ENCODE measurements at places on chromosomes 3 and 15.

- DNase-seq, result no peak
These were observed 207.1 kb downstream of the KCNMB2 start for GRCh38 chr3:178743297-178743696.

- peak; percentile 73 for DNase-seq
These were observed 105.4 kb downstream of the SCAPER start for GRCh38 chr15:76799760-76800159.

DNA sequence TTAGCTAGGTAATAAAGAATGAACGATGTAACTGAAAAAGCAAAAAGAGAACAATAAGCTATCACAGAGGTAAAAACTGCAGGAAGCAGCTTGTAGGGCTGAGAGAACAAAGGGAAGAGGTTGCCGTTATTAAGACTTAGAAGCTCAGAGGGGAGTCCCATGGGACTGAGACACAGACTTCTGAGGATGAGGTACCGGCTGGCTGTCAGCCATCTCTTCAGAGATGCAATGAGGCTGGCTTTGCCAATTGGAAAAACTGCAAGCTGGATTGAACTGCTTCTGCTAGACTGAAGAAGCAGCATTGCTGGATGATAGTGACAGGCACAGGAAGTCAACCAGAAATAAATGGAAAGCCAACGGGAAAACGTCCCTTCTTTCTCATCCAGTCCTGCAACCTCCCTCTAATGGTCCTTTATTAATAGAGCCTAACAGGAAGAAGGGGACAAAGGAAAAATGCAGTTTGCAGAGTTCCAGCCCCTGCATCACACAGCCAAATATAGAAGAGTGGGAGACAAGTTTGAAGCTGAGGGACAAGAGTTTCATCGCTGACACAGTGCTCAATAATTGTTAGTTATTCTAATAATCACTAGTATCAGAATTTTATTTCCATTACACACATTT, 21.1 kb upstream of the KLHL6 start:
- DNase-seq, result no peak

- DNase-seq, result no peak
These were observed 26.5 kb downstream of the RPLP1 start for GRCh38 chr15:69479081-69479480.

DNA sequence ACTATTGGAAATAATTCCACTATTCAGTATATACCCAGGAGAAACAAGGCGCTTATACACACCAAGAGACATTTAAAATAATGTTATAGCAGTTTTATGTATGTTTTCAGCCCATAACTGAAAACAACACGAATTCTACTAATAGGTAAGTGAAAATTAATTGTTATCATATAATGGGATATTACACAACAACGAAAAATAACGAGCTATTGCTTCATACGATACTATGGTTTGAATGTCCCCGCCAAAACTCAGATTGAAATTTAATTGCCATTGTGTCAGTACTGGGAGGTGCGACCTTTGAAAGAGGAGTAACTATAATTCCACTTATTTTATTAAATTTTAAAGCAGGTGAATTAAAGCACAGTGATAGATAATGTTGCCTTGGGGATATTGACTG, 4.0 kb upstream of the CSRNP1 start:
- DNase-seq, result no peak

DNA sequence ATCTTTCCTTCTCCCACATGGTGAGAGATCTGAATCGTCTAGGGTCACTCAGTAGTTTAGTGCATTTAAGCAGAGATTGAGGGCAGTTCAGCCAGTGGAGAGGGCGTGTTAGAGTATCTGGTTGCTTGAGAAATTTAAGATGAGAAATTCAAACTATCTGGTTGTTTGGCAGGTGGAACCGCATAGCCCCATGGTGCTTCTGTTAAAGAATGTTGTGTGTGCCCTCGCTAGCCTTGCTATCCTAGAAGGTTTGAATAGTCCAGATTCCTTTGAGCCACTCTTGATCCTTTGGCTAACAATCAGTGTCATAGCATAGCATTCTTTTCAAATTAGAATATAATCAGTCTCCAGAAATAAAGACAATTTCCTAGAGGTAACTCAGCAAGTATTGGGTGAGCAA, 32.1 kb downstream of the ABHD17C start:
- DNase-seq, result no peak

- DNase-seq, result no peak
These were observed 52.2 kb upstream of the SEC22A start for GRCh38 chr3:123149525-123149924.

DNA sequence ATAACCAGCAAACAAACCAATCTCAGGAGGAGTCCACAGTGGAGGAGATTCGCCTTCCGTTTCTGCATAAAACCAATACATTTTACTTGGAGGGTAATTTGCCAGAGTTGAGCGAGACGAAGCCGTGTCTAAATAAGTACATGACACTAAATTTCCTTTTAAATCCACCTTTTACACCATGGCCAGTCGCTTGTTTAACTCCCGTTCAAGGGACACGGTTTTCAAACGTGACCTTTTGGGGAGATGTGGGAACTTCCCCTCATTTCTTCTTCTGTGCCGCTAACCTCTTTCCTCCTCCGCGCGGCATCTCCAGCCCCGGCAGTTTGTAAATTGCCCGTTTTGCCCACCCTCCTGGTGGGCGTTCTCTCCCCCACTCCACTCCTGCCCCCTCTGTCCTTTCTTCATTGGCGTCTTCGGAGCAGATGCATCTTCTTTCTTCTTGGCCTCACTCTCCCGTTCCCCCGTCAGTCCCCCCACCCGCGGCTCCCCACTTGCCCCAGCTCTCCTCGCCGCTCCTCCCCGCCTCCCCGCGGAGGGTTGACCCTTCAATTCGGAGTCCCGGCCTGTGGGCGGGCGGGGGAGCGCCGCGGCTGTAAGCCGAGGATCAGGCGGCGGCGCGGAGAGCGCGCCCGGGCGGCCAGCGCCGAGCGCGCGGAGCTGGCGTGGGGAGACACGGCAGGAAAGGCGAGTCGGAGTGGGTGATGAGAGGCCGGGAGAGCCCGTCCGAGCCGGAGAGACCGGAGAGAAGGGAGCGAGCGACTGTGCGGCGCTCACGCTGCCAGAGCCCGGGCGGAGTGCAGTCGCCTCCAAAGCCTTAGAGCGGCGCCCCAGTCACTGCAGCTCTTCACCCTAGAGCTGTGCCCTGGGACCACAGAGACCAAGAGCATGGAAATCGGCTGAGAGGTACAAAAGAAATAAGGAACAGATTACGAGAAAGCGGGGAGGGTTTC, at the start of gene NLGN1:
TSS of gene NLGN1 (plus strand) at position 584 of the 950 bp plus-strand sequence.
- DNase-seq, result peak; percentile 23

DNA sequence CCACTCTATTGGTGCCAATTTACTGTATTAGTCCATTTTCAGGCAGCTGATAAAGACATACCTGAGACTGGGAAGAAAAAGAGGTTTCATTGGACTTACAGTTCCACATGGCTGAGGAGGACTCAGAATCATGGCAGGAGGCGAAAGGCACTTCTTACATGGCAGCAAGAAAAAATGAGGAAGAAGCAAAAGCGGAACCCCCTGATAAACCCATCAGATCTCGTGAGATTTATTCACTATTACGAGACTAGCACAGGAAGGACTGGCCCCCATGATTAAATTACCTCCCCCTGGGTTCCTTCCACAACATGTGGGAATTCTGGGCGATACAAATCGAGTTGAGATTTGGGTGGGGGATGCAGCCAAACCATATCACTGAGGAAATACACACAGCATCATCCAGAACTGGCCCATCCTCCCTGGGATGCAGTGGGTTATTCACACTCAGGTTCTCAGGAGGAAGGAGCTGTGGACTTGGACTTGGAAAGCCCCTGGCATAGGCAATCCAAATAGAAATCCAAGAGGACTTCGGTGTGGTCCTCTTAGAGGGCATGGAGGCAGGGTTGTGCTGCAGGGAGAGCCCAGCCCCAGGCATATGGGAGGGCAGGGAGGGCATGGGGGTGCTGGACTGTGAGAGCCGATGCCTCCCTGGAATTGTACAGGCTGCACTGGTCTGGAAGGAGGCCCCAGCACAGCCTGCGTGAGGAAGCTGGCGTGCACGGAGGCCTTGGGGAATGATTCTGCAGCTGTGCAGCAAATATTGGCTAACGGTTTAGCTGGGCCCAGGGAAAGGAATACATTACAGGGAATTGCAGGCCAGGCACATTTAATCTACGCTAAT, 62.9 kb downstream of the EFCAB12 start:
- no peak for DNase-seq

GRCh38 chr15:29811691-29812383, 10.4 kb downstream of the TJP1 start:
- no peak for DNase-seq

GRCh38 chr3:151275091-151275490, 3.3 kb downstream of the P2RY14 start:
- no peak for DNase-seq

- no peak for DNase-seq
These were observed 104.7 kb upstream of the TBC1D5 start for GRCh38 chr3:17847156-17847555.

DNA sequence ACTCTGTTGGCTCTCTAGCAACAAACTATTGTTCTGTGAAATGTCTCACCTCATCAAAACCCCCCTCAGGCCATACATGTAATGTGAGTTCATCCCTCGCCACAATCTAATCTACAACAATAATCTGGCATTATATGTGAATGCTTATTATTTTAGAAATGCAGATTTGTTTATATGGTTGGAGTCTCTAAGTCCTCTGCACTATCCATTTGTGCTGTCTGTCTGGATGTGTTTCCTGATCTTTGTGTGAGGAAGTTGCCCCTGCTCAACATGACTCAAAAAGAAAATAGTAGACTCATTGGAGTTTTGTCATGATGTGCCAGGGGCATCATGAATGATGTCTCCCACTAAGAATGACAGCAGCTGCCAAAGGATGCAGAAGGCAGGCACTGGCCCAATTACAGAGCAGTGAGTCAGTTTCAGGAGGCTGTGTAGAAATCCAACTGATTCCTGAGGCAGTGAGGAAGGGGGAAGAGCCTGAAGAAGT, 161.6 kb upstream of the PDZRN3 start:
- peak; percentile 17 for DNase-seq

DNA sequence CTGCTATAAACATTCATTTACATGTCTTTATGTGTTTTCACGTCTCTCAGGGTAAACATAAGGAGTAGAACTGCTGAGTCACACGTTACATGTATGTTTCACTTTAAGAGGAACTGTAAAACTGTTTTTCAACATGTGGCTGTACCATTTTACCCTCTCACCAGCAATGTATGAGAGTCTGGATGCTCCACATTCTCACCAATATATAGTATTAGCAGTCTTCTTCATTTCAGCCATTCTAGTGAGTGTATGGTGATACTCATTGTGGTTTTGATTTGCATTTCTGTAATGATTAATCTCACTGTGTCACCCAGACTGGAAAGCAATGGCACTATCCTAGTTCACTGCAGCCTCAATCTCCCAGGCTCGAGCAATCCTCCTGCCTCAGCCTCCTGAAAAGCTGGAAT, 37.1 kb downstream of the PHC3 start:
- DNase-seq, result no peak

DNA sequence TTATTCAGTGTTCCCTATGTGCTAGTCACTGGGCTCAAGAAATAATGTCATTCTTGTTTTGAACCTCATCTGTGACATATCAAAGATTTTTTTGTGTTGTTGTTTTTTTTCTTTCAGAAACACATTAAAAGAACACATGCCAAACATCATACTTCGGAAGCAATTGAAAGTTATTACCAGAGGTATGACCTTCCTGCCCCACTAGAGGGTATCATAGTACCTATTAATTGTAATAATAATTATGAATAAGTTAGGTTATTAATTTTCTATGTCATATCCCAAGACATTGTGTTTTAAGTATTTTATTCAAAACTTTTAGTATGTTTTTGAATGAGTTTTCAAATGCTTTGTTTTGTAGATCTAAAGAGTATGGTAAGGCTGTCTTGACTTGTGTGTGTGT, 65.7 kb downstream of the CDIN1 start:
- DNase-seq, result no peak

- no peak for DNase-seq
These were observed 659.4 kb upstream of the ADAMTS9 start for GRCh38 chr3:65347166-65347565.

DNA sequence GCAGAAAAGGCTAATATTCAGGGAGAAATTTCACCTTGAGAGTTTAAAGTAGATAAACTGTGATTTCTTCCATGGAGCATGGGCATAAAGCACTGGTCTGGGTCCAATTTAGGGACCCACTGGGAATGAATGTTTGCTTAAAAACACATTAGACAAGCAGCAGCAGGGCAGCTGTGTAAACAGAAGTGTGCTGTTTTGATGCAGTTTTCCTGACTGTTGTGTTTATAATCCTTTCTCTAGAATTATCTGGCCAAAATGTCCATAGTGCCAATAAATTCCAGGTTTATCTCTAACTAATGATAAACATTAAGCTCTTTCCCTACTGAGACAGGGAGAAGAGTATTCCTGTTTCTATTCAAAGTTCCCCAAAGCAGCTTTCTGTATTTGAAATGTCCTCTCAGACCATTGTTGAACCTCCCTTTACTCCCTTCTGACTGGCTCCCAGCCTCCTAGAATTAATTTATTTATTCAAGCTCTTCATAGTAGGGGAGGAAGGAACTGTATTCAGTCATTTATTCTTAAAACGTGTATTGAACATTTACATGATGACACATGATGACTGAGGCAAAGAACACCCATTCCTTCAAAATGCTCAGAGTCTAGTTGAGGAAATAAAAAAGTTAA, 7.0 kb upstream of the TM4SF18 start:
- DNase-seq, result no peak

GRCh38 chr3:134991003-134991402, 195.9 kb downstream of the EPHB1 start:
- DNase-seq, result no peak

GRCh38 chr3:88263417-88264100, 113.8 kb downstream of the C3orf38 start:
- DNase-seq, result no peak

- DNase-seq, result no peak
These were observed 328.1 kb upstream of the ATP10A start for GRCh38 chr15:26191193-26191592.

DNA sequence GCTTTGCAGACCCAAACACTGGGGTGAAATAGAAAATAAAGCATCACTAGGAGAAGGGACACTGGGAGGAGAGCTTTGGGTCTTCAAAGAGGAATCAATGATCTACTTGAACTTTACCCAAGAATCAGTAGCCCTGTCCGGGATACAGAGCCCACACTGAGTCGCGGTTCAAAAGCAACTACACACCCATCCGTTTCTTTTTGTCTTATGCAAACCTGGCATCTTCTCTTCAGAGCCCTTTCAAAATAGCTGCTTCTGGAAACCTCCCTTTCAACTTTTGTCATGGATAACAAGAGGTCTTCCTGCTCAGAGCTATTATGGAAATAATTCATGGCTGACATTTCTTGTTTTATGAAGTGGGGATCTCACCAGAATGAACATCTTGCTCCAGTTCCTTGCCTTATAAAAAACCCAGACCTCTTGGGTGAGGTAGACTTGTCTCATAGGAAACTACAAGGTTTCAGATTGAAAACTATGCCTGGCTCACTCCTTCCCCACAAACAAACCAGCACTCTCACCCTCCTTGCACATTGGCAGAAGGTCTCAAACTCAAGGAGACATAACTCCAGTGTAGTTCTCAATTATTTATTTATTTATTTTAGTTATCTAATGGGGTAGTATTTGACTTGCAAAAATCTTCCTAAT, 115.1 kb upstream of the ARHGEF3 start:
- DNase-seq, result no peak

- no peak for DNase-seq
These were observed 45.3 kb upstream of the EIF5A2 start for GRCh38 chr3:170953736-170954135.

GRCh38 chr15:69344238-69344637, 45.5 kb downstream of the PAQR5 start:
- DNase-seq, result no peak

GRCh38 chr15:57082054-57082728, 163.7 kb downstream of the TCF12 start:
- DNase-seq, result peak; percentile 81

- DNase-seq, result no peak
These were observed 21.4 kb upstream of the SRP14 start for GRCh38 chr15:40060236-40060961.
